ENCODE measurements at places on chromosomes 13 and 19.

GRCh38 chr13:48578516-48579164 lies 45.8 kb upstream of the RCBTB2 start:
- no peak for DNase-seq

DNA sequence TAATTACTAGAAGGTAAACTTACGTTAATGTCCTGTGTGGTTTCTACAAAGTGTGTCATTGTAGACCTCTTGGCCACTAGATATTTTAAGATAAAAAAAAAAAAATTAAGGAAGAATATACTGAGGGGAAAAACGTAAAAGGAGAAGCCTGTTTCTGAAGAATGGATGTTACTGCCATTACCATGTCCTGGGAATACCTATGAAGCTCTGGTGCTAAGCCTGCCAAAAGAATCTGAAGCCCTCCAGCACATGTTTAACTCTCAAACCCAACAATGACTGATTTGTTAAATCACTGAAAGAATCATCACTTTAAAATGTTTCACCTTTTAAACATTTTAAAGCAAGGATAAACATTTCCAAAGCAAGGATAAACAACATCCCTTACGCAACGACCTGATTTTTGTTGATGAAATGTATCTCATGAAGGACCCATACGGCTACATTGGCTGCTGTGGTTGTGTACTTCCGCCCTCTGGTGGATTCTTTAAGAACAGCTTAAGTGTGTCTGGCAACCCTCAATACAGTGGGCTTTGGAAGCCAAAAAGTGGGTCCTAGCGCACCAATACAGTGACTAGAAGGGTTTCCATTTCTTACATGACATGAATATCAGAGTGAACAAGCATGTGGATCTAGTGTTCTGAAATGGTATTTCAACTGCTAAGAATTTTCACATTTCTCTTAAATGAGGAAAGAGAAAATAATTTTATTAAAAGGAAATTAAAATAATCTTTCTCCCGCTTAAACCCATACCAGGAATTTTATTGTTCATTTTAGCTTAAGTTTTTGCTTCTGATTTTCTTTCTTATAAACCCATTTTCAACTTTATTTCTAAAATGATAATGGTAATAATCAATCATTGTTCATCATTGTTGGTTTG lies 74.5 kb upstream of the RAP2A start:
- peak; percentile 36 for DNase-seq

DNA sequence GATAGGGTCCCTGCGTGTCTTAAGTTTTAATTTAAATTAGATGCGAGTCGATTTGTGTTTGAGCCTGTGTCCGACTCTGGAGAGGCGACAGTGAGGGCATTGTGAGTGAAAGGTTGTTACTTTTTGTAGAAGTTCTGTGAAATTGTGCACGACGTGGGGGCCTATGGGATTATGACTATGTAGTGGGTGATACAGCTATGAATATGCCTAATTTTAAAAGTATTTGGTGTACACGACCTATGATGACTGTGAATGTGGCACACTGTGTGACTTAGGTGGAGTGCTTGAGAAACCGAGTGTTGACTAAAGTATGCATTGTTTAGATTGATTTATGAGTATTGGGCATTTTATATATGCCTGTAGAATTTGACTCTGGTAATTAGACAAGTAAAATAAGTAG lies 646 bp downstream of the ZNF567 start:
- DNase-seq, result no peak

- DNase-seq, result no peak
Observed at GRCh38 chr13:33202644-33203169, 82.8 kb downstream of the STARD13 start.

DNA sequence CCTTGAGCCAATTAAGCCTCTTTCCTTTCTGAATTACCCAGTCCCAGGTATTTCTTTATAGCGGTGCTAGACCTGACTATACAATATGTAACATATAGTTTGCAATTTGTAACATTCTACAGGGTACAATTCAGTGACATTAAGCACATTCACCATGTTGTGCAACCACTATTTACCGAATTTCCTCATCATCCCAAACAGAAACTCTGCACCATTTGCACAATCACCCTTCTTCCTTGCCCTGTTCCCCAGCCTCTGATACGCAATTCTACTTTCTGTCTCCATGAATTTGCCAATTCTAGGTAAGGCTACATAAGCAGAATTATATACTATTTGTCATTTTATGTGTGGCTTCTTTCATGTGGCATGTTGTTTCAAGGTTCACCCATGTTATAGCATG lies 13.7 kb upstream of the SIGLEC10 start:
- DNase-seq, result no peak

GRCh38 chr13:91962946-91963345 lies 564.5 kb downstream of the GPC5 start:
- DNase-seq, result no peak

- no peak for DNase-seq
Observed at GRCh38 chr13:78867655-78868054, 208.7 kb upstream of the OBI1 start.
